ENCODE measurements at places on chromosomes 6 and 20. TPM values are rescaled to one million over a fixed set of nuclear protein-coding genes. Genes with fewer than 3 reads are reported as not detected.

DNA sequence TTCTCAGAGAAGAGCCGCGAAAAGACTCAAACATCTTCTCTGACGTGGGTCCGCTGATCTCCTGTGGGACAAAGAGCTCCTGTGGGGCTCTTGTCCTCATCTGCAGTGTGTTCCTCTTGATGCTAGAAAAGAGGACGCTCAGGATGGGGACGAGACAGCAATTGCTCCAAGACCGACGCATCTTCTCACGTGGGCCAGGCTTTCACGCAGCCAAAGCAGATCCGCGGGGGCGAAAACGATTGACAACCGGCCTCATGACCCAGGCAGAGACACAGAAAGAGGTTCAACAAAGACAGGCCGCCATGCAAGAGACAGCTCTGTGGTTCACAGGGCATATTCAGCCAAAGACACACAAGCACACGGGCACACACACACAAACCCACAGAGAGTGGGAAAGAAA, 971.8 kb upstream of the DEFB115 start:
- no peak for DNase-seq

Gene NAA20
- total RNA-seq, result 35.8 TPM

GRCh38 chr20:46681032-46681854, 8.0 kb downstream of the TP53RK start:
- peak; percentile 54 for DNase-seq

Gene PRSS16
- 76.2 TPM for total RNA-seq

DNA sequence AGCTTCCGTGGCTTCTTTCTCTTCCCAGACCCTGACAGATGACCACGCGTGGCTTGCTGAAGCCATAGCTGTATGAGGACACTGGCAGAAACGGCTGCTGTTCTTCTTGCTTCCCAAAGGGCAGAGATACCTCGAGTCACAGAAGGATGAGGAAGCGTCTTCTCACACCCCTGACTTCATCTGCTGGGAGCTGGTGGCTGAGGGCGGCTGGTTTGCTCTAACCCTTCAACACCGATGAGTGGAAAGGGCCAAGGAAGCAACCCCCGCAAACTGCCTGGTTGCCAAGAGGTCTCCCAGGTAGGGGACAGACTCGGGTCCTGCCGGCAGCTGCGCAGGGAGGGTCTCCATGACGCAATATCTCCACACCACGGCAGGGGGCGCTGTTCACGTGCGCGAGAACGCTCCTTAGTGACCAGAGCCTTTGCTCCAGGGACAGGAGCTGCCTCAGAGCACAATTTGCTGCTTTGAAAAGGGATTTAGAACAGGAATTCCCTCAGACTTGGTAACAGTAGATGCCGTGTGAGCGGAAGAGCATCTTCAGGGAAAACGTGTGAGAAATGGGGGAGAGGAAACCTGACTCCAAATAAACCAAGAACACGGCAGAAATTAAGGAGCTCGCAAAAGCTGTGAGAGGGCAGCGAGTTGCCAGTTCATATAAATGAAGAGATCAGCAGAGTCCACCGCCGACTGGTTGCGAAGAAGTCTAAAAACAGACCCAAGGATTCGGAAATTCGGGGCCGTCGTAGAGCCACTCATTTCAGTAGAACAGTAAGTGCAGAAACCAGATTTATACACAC, 80.2 kb downstream of the ERMARD start:
- peak; percentile 41 for DNase-seq

Measured in thymus (tissue), 14 donors.